ENCODE measurements at places on chromosomes 3 and 15.
A peak's percentile ranks its signal among the peaks of the same experiment; 100 is the strongest.

DNA sequence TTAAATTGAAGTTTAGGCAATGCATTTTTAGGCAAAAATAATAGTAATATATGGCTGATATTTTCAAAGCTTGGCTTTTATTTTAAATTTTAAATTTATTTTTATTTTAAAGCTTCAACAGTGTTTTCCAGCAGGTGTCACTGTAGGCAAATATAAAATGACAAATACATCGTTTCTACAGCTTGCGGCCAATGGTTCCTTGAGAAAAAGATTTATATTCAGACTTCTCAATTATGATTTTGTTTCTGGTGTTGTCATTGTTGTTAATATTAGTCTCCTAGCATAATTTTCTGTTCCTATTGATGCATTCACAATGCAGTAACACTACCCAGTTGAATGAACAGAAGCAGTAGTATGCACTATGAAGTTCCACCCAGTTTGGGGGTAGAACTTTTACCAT is 220.7 kb upstream of the DNAJC19 start:
- DNase-seq: no peak

- no peak for DNase-seq
Measured at GRCh38 chr3:31851278-31851677, 129.8 kb downstream of the OSBPL10 start.

DNA sequence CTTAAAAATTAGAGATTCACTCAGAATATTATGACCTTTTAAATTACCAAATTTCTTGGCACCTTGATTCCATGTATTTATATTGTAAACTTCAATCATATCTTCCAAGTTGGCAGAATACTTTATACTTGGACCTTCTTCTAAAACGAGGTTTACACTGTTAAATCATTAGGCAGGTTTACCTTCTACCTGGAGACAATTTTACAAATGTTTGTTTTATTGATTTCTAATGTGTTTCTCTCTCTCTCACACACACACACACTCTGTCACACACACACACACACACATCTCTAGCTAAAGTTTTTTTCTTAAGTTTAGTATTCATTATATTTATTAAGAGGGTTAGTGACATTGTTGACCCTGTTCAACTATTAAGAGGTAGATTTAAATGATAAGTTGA is 1155.6 kb downstream of the NSUN3 start:
- DNase-seq: no peak

DNA sequence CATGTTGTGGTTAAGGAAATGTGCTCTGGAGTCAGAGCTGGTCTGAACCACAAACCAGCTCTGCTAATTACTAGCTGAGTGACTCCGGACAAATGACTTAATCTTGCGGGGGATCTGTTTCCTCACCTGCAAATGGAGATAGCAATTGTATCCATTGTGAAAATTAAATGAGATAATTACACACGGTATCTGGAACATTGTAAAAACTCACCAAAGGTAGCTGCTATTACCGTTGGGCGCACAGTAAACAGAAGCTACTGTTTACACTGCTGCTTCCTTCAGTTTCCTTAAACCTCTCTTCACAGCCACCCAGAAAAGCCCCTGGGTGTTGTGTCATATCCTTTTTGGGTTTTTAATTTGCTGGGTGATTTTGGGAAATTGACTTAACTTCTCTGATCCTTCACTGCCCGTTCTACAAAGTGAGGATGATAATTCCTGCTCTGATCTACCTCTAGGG is 107.8 kb downstream of the MEGF11 start:
- no peak for DNase-seq

DNA sequence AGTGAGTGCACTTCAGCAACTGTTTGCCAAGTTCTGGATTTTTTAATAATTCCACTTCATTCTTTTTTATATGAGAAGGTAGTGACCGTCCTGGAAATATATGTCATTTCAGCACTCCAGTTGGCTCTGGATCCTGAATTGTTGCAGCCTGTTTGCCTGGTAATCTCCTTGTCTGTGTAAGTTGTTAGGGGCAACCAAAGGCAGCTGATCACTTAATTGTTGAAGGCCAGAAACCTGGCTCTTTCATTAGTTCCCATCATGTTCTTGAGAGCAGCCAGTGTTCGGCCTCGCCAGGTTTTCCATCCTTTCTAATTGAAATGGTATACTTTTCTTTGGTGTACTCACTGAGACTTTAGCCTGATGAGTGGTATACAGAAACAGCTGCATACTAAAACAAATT is 168.6 kb downstream of the SOX2 start:
- DNase-seq: no peak

- DNase-seq: no peak
Measured at GRCh38 chr3:184506561-184506991, 55.0 kb upstream of the EPHB3 start.

GRCh38 chr3:89912031-89912430 is 804.6 kb downstream of the EPHA3 start:
- DNase-seq: no peak

- no peak for DNase-seq
Measured at GRCh38 chr15:28101201-28101600, 2.1 kb upstream of the OCA2 start.

GRCh38 chr15:68553994-68554720 is 24.6 kb upstream of the CORO2B start:
- DNase-seq: peak; percentile 37

- no peak for DNase-seq
Measured at GRCh38 chr3:36957063-36957462, 12.2 kb upstream of the TRANK1 start.

GRCh38 chr15:33282226-33283020 is 28.3 kb upstream of the RYR3 start:
- no peak for DNase-seq

GRCh38 chr3:11236588-11237461 is 35.4 kb upstream of the ATG7 start:
- peak; percentile 65 for DNase-seq

DNA sequence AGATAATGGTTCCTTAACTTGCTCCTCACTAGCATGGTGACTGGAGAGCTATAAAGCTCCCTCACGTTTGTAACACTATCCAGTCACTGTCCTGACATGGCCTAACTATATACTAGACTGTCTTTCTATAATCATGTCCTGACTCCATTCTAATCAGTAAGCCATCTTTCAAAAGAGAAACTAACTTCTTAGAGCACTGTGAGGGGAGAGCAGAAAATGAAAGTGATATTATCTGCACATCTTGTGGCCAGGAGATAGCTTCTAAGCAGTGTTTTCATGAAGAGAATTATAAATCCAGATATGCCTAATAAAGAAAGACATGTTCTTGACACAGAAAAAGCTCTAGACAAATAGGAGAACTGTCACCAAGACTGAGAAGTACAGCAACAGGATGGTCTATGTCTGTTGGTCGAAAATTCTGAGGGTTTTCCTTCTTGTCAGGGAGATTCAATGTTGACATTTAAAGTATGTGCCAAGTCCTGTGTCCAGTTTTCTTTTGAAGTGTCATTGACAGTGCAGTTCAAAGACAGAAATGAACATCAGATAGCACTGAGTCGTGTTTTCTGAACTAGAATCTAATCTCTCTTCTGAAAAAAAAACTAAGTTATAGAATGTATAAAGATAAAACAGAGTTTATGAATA is 230.6 kb upstream of the PEX5L start:
- DNase-seq: no peak

DNA sequence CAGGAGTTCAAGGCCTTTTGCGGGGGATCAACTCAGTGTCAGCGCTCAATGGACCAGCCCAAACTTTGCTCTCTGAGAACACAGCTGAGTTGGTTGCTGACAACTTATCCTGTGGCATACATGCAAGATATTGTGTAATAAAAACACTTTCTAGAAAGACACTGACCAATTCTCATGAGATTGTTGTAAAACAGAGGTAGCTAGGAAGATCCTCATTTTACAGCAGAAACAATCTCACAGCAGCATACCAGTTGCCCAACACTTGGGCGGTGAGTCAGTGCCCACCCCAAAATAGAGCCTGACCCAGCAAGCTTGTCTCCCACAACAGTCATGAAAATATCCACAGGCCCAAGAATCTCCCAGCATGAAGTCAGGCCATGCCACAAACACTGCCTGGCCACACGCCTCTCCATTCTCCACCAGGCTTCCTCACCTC is 18.2 kb downstream of the KLHL6 start:
- peak; percentile 79 for DNase-seq

DNA sequence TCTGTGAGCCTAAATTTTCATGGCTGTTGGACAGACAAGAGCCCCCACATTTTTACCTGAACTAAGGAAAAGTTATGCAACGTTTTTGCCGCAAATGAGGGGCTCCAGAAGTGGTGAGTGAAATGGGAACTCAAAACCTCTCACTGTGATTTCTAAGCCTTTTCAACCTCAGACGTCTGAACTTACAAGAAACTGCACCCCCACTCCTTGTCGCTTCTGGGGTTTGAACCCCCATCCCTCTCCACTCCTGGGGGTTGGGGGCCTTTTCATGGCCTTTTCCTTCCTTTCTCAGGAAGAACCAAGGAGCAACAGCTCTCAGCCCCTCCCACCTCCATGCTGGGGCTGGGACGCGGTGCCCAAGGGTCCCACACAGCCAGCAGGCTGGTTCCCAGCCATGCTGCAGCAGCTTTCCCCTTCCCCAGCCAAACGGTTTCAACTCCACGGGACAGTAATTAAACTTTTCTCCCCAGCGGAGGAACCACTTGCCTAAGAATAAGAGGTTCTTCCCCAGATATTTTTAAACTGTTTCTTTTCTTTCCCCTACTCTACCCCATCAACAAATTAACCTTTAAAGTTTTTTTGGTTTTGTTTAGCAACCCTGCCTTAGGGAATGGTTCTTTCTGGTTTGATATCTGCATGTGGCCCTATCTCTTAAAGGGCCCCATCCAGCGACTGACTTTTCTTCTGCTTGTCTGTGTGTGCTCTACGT is 387.6 kb upstream of the CBLB start:
- DNase-seq: no peak

- DNase-seq: no peak
Measured at GRCh38 chr3:5476403-5476802, 288.9 kb downstream of the EDEM1 start.

DNA sequence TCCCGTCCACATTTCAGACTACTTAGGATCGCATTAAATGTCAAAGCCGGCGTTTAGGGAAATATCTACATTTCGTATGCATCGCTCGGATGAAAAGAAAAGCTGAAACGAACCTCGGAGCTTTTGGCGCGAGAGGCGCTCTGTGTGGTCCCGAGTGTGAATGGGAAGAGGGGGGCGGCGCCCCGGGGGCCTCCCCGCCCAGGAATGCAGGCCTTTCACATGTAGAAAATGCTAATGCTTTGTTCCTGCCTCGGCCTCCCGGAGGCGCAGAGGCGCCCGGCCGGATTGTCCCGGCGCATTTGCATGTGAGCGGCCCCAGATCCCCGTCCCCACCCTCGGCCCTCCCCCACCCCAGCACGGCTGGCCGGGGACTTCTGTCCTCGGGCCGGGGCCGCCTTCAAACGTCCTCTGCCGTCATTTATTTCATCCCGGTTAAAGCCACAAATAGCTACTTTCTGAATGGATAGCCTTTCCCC is 37.0 kb upstream of the TRIM71 start:
- DNase-seq: no peak

GRCh38 chr3:161414907-161415306 is 43.6 kb upstream of the SPTSSB start:
- no peak for DNase-seq

GRCh38 chr15:65801229-65801805 is 9.2 kb upstream of the DENND4A start:
- DNase-seq: no peak

- DNase-seq: no peak
Measured at GRCh38 chr15:57667171-57667849, 39.2 kb upstream of the POLR2M start.

- DNase-seq: no peak
Measured at GRCh38 chr15:45773149-45773548, 138.3 kb downstream of the SQOR start.

DNA sequence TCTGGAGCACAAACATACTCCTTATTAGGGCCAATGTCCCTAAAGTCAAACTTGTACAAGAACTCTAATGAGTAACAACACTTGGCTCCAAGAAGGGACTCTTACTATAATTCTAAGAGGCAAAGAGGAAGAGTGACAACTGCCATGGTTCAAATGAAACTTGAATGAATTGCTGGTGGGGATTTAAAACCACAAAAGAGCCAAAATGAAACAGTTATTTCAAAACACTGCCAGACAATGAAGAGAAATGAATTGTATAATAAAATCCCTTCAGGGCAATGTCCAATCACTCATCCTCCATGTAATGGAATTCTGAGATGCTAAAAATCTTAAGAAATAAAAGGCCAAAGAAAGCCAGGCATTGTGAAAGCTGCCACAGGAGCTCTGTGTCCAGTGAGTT is 14.2 kb downstream of the THRB start:
- no peak for DNase-seq

DNA sequence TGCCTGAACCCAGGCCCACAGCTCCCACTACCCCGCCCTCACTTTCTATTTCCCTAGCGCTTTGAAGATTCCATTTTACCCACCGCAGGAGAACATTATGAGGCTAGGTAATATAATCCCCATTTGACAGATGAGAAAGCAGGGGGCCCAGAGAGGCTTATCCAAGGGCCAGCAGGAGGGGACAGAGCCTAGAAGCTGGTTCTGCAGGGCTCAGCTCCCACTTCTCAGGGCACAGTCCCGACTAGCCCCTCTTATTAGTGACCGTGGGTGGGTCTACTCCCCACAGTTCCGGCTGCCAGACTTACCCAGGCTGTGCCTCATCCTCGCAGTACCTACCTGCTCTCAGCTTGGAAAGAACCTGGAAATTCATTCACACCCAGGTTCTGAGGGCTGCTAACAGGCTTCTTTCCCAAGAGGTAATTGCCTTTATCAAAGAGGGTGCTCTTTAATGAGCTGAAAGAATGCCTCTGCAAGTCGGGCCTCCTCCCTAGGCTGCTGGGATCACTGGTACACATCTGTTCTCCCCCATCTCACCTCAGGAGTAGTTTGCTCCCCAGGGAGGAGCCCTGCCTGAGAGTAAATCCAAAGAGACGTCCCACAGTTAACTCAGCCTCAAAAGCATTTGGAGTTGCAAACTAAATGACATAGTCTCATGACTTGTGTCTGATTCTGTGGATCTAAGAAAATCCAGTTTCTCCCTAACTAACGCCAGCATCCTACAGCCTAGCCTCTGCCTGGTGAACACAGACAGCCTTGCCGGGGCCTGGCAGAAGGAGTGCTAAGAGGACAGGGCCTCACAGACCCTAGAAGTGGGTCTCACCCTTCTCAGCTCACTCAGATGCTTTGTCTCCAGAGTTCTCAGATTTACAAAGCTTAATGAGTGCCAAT is 125.0 kb downstream of the CHSY1 start:
- DNase-seq: no peak

DNA sequence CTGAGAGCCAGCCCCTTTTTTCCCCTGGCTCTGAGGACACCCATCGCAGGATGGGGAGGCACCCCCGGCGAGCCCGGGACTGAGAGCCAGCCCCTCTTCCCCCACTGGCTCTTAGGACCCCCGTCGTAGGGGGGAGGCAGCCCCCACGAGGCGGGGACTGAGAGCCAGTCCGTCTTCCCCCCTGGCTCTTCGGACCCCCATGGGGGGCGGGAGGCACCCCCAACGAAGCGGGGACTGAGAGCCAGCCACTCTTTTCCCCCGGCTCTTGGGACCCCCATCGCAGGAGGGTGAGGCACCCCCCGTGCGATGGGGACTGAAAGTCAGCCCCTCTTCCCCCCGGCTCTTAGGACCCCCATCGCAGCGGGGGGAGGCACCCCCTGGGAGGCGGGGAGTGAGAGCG is 36.8 kb upstream of the SSUH2 start:
- DNase-seq: no peak

Measured in CD4-positive, alpha-beta T cell treated with Interleukin-15 for 1 hour (primary cell).